ENCODE measurements at places on chromosomes 16 and 17.
A peak's percentile ranks its signal among the peaks of the same experiment; 100 is the strongest.

DNA sequence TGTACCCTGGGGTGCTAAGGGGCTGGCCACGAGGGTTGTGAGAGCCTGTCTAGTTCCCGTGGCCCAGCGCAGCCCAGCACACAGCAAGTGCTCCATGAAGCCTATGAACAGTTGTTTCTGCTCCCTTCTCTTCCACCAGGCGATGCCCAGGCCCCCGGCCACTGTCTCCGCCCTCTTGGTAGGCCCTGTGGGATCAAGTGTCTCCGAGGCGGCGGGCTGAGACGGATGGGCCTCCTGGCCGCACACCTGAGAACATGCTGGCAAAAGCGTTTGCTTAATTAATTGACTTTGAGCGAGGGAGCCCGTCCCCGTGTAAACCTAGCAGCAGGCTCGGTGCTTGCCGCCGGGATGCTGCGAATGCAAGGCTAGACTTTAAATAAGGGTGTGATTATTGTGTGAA, 129.7 kb upstream of the GSE1 start:
- DNase-seq: peak; percentile 73

DNA sequence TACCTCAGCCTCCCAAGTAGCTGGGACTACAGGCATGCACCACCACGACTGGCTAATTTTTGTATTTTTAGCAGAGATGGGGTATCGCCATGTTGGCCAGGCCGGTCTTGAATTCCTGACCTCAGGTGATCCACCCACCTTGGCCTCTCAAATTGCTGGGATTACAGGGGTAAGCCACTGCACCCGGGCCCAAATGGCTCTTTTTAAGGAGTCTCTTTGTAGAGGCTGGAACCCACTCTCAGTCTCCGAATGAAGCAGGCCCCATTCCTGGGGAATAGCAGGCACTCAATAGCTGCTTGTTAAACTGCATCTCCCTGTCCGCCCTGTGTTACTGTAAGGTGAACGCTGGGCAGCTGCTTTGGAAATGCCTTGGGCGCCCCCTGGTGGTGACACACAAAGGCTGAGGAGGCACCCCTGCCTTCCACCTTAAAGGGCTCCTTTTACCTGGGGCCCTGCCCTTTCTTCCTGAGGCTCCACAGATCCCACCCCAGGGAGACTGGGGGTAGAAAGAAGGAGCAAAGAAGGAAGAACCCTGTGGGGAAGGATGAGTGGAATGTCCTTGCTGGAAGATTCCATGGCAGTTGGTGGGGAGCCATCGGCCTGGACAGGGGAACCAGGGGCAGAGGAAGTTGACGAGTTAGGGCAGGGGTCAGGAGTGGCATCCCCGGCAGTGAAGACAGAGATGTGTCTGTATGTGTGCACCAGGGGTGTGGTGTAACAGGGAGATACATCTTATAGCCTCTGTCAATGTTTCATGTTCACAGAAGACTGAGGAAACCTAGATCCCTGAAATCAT, 6.1 kb upstream of the SP2 start:
- peak; percentile 72 for DNase-seq

DNA sequence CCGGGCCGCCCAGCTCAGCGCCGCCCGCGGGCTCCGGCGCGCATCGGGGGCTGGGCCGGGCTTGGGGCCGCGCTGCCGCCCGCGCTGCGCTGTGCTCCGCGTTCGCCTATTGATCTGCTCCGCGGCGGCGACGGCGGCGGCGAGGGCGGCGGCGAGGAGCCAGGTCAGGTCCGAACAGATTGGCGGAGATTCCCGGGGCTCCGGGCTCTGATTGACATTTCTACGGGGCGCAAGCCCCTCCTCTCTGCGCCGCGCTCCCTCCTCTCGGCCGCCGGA, 559 bp downstream of the IRX3 start:
- DNase-seq: no peak

DNA sequence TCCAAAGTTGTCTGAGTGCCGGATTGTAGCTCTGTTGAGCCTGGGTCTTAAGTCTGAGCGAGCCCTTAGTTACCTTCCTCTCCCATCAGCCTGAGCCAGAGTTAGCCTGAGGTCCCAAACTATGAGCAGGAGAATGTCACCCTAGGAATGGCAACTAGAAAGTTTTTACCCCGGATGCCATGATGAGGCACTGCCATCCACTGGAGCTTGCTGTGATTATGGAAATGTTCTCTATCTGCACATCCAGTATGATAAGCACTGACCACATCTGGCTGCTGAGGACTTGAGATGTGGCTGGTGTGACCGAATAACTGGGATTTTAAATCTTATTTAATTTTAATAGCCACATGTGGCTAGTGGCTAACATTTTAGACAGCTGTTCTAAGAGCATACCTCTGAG, 550.0 kb downstream of the CDH13 start:
- DNase-seq: no peak

GRCh38 chr16:84569382-84569987, 48.4 kb downstream of the COTL1 start:
- no peak for DNase-seq

- DNase-seq: no peak
These were observed 11.3 kb downstream of the MCRIP1 start for GRCh38 chr17:81821603-81822311.

DNA sequence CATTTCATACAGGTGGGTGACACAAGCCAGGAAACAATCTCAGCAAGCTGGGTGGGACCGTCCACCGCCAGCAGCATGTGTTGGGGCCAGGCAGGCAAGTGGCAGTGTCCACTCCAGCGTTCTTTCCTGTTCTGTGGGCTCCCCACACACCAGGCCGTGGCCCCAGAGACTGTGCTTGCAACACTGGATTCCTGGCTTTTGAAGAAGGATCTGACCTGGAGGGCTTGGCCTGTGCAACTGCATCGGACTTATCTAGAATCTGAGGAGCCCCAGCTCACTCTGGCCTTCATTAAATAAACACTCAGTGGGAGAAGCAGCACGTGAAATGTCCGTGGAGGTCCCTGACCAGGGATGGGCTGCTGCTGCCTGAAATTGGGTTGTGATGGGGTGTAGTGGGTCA, 3.2 kb downstream of the KSR1 start:
- DNase-seq: no peak

DNA sequence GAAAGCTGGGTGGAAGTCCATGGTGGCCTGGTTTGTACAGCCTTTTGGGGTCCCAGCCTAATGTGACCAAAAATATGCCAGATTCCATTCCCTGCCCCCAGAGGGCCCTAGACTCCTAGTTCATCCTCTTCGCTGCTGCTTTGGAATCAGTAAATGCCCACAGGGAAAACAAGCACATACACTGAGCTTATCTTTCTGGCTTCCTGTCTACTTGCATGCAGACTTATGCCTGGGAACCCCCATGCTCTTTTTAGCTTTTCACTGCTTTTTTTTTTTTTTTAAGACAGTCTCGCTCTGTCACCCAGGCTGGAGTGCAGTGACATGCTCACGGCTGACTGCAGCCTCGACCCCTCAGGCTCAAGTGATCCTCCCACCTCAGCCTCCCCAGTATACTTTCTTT, 6.2 kb upstream of the CD300LG start:
- no peak for DNase-seq

DNA sequence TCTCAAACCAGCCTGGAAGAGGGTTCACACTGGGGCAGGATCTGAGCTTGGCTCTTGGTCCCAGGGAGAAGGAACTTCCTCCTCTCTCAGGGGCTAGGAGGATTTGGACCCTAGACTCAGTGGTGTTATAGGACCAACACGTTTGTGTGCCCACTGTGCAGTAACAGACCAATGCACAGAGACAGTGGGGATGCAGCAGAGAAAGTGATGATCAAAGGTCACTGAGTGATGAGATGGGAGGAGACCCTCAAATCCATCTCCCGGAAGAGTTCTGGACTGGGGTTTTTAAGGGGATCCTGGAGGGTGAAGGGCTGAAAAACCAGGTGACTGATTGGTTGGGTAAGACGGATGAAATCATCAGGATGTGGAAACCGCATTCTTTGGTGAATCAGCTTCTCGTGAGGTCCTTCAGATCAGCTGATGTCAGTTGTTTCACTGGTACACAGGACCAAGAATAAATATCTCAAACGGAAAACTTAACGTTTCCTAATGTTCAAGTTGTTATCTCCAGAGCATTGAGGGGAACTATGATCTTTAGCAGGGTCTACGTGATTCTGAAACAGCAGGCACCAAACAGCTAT, 3.3 kb upstream of the VAC14 start:
- no peak for DNase-seq

DNA sequence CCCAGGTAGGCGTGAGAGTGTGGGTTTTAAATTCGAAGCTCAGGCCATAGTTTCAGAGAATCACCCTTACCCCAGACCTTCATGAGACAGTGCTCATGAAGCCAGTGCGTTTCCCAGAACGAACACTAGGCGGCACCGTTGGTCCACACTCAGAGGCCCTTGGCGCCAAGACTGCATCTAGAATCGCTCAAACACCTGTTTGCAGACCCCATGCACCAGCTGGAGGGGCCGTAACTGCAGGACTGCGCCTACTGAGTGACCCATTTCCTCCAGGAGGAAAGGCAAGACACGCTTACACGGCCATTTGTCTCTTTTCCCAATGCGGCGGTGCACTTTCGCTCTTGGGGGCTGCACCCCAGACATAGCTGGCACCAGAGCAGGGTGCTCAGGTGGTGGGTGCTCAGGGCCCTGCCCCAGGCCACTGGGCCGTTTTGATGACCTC, 34.0 kb downstream of the ADGRG5 start:
- peak; percentile 63 for DNase-seq

DNA sequence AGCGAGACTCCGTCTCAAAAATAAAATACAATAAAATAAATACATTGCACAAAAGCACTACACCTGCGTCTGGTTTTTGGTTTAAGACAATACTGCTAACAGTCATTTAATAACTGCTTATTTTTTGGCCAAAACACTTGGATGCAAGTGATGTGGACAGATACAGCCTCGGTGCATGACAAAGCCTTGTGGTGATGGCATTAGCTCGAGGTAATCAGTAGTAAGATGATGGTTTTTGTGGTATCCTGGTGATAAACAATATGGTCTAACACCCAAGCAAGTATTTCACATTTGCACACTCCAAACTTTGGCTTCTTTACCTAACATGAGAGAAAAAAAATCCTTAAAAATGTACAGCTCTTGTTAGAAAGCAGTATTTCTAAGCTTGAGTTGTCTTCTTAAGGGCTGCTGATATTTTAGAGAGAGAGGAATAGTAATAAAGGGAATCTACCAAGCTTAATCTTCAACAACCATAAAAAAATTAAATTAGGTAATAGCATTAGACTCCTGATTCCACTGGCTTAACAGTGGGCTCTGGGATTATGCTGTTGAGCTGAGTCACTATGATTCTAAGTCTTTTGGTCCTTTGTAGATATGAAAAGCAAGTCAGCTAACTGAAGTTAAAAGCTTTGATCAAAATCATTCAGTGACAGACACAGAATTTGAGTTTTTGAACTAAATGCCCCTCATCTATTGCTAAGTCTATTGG, 111.1 kb downstream of the VPS53 start:
- no peak for DNase-seq

- no peak for DNase-seq
These were observed 59.4 kb upstream of the ALOX12 start for GRCh38 chr17:6936370-6937028.

DNA sequence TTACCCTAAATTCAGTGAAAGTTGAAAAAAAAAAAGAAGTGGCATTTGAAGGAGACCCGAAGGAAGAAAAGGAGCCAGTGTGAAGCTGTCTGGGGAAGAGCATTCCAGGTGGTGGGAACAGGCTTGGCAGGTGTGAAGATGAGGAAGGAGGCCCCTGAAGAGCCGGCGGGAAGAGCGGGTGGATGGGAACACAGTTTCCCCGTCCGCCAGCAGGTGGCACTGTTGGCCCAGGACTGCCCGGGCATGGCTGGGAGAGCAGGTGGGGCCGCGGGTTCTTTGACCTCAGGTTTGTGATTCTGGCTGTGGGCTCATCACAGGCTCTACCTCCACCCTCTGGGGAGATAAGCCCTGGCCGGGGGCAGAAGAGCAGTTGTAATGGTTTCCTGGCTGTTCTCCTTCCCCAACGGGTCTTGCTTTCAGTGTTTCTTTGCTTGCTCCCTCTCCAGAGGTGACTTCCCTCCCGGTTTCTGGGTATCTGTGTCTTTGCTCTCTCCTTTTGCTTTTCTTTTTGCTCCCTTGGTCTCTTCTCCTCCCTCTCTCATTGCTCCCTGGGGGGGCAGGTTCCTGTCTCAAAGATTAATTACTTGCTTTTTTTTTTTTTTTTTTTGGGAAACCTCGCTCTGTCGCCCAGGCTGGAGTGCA, 32.3 kb downstream of the RAP1GAP2 start:
- peak; percentile 27 for DNase-seq

- DNase-seq: no peak
These were observed 41.8 kb downstream of the STAT3 start for GRCh38 chr17:42346481-42346880.

- peak; percentile 91 for DNase-seq
These were observed at the start of gene CRK for GRCh38 chr17:1455797-1456599. Gene CRK (minus strand): TSS chr17:1456232. CDS start chr17:1456117, 115 bp downstream.

GRCh38 chr17:61409301-61410112, 9.9 kb downstream of the TBX2 start:
- no peak for DNase-seq

- DNase-seq: no peak
These were observed at the start of gene ARHGAP23 for GRCh38 chr17:38428112-38428642. Gene ARHGAP23 (plus strand): TSS chr17:38428464. CDS start chr17:38428486, 22 bp downstream.

- no peak for DNase-seq
These were observed 204.8 kb upstream of the CPHXL start for GRCh38 chr16:75931043-75931442.

DNA sequence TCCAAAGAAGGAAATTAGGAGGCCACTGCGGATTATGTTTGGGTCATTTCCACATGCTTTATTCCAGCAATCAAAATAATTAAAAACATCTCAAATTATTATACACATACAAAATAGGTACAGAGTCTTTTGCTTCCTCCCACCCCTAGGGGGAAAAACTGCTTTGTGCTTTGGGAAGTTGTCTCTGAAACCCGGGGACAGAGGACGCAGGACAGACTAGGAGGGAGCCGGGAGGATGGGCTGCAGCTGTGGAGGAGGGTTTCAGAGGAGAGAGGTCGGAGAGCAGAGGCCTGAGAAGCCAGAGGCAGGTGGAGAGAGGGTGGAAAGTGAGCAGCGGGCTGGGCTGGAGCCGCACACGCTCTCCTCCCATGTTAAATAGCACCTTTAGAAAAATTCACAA, 17.4 kb downstream of the COL1A1 start:
- DNase-seq: no peak

DNA sequence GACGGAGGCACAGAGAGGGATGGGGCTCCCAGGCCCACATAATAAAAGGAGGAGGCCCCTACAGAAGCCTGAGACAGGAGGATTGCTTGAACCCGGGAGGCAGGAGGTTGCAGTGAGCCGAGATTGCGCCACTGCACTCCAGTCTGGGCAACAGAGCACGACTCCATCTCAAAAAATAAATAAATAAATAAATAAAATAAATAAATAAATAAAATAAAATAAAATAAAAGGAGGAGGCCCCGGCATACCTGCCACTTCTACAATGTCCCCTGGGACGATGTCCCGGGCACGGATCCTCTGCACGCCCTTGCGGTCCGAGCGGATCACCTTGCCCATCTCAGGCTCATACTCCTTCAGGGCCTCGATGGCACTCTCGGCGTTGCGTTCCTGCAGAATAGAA, 13.2 kb downstream of the ATP2A3 start:
- no peak for DNase-seq

GRCh38 chr17:56558088-56558487, 35.4 kb upstream of the NOG start:
- no peak for DNase-seq
